Stimulated activated CD8-positive, alpha-beta memory T cell treated with anti-CD3 and anti-CD28 coated beads, Interleukin-4, amount 100 ng/mL, for 1 hour (primary cell): ENCODE measurements at places on chromosomes 16 and 17.
A peak's percentile ranks its signal among the peaks of the same experiment; 100 is the strongest.

DNA sequence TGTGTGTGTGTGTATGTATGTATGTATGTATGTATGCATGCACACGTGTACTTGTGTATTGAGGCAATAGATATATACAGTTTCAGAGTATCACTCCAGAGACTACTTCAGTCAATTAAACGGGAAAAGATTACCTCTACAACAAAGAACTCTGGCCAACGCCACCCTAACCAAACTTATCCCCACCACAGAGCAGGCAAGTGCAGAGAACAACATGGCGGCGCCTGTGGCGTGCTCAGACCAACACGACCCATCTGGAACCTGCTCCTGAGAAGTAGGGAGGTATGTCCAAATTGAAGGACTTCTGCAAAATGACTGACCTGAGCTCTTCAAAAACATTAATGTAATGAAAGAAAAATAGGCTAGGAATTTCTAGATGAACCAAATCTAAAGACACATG, 12.4 kb downstream of the USP22 start:
- DNase-seq: no peak

DNA sequence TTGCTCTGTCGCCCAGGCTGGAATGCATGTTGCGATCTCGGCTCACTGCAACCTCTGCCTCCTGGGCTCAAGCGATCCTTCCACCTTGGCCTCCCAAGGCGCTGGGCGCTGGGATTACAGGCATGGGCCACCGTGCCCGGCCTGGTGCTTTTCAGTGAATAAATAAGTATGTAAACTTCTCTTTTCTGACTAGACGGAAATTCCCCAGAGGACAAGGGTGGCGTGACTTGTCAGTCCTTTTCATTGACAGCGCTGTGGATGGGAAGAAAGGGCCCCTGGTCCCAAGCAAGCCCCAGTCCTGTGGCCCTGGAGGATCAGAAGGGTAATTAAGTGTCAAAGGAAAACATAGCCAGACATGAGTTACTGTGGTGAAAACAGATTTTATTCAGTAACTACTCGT, 9.6 kb upstream of the SPN start:
- DNase-seq: no peak

GRCh38 chr17:48769009-48769675, 40.6 kb upstream of the HOXB13 start:
- DNase-seq: no peak

DNA sequence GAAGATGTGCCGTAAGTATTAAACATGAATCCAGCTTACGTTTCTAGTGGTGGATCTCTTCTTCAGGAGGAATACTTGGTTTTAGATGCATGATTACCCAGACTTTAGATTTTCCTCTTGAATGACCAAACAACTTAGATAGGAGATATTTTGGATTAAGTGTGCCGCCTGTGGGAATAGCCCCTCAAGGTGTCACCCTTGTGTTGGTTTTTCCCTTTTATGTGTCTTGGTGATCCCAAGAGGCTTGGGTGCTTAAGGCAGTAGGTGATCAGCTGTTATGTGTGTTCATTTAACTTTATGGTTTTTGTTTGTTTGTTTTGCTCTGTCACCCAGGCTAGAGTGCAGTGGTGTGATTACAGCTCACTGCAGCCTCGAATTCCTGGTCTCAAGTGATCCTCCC, 115.1 kb downstream of the PPM1E start:
- no peak for DNase-seq

- DNase-seq: no peak
These were observed 75.5 kb downstream of the AATF start for GRCh38 chr17:37024181-37024637.

- no peak for DNase-seq
These were observed 16.0 kb upstream of the KCNJ16 start for GRCh38 chr17:70059071-70059470.

GRCh38 chr17:63497708-63498483, 21.0 kb downstream of the ACE start:
- no peak for DNase-seq

- no peak for DNase-seq
These were observed 13.3 kb upstream of the GAS7 start for GRCh38 chr17:10211666-10212065.

GRCh38 chr17:7839190-7839875, 5.3 kb downstream of the KDM6B start:
- DNase-seq: no peak

DNA sequence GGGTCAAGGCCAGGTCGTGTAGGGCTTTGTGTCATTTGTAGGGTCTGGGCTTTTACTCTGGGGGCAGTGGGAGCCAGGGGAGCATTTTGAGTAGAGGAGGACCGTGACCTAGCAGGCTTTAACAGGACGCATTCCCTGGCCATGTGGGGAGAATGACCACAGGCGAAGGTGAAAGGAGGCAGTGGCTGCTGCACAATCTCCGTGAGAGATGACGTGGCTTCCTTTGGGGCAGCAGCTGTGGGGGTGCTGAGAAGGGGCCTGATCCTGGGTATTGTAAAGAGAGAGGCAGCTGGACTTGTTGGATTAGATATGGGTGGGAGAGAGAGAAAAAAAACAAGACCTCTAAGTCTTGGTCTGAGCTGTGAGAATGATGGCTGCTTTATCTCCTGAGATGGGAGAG, 46.0 kb downstream of the KATNIP start:
- DNase-seq: no peak

- no peak for DNase-seq
These were observed 147.3 kb upstream of the KCNJ18 start for GRCh38 chr17:21545064-21545463.

GRCh38 chr17:58576679-58577367, 62.4 kb upstream of the MTMR4 start:
- DNase-seq: no peak

DNA sequence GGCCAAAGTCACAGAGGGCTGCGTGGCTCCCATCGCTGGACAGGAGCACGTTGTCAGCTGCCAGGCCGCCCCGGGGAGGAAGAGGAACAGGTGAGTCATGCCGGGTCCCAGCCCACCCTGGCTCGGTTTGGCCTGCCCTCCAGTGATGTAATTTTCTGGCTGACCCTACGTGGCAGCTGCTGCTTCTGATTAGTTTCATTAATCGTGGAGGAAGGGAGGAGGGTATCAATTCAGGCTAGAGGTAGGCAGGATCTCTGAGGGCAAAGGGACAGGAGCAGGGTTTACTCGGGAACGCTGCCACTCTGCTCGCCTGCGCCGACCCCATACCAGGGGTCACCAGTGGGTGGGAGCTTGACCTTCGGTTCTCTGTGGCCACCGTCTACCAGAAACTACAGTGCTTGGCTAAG, 11.7 kb upstream of the SPATA32 start:
- no peak for DNase-seq

DNA sequence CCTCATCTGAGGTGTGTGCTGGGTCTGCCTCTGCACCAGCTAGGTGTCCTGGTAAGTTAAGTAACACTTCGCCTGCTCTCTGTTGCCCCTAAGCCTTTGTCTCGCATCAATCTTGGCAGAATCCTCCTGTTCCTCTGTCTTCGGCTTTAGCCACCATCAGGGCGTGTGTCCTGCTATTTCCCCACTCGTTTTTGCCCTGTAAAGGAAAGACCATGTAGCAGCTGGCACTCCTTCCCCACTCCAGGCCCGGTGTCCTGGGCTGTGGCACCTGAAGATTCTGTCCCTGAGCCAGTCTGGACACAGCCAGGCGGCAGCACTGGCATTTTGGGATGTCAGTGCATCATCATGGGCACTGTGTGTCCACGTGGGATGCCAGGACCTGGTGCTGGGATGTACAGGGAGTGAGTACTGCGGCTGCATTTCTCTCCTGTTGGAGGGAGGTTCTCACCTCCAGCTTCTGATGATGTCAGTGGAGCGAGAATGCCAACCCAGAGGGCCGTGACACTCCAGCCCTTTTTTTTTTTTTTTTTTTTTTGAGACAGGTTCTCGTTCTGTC, 26.2 kb upstream of the FOXK2 start:
- DNase-seq: no peak

- no peak for DNase-seq
These were observed 34.3 kb downstream of the CPSF4L start for GRCh38 chr17:73227379-73227778.

GRCh38 chr17:10107316-10108165, 90.9 kb downstream of the GAS7 start:
- no peak for DNase-seq

GRCh38 chr17:33175562-33175961, 117.5 kb downstream of the ASIC2 start:
- no peak for DNase-seq

DNA sequence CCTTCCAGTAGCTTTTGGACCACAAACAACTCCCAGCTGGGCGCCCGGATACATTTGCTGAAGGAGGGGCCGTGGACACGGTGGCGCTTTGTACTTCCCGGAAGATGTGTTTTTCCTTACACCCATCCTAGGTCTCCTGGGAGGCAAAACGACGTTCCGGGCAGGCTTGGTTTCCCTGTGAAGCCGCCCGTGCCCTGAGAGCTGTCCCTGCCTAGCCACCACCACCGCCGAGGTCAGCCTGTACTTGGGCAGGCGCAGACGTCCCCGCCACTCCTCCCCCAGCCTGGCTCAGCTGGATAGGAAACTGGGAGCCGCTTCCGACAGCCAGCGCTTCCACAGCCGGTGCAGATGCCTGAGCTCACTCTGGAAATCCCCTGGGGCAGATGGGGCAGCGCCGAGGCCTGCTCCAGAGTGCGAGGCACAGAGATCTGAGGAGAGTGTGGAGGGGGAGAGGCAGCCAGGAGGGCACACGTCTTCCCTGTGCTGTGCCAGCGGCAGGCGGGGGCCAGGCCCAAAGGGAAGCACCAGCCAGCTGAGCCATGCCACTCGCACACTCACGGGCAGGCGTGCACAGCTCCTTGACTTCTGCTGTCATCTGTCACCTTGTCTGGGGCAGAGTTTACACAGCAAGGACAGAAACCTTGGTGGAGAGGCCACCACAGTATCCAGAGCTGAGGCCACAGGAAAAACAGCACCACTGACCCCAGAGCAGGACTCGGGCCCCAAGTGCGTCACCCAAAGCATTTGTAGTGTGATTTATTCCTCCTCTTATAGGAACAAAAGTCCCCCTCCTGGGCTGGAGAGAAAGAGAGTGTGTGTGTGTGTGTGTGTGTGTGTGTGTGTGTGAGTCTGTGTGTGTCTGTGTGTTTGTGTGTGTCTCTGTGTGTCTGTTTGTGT, 3.0 kb downstream of the RHBDF2 start:
- no peak for DNase-seq

- DNase-seq: no peak
These were observed 11.6 kb downstream of the ZFPM1 start for GRCh38 chr16:88464447-88465318.

GRCh38 chr16:51151435-51151960, 428 bp upstream of the SALL1 start:
- no peak for DNase-seq

GRCh38 chr17:807523-808294, 25.6 kb downstream of the MRM3 start:
- DNase-seq: no peak

- no peak for DNase-seq
These were observed 102.6 kb downstream of the ZNF778 start for GRCh38 chr16:89319886-89320781.

GRCh38 chr16:11205754-11206581, 50.0 kb downstream of the SOCS1 start:
- no peak for DNase-seq

DNA sequence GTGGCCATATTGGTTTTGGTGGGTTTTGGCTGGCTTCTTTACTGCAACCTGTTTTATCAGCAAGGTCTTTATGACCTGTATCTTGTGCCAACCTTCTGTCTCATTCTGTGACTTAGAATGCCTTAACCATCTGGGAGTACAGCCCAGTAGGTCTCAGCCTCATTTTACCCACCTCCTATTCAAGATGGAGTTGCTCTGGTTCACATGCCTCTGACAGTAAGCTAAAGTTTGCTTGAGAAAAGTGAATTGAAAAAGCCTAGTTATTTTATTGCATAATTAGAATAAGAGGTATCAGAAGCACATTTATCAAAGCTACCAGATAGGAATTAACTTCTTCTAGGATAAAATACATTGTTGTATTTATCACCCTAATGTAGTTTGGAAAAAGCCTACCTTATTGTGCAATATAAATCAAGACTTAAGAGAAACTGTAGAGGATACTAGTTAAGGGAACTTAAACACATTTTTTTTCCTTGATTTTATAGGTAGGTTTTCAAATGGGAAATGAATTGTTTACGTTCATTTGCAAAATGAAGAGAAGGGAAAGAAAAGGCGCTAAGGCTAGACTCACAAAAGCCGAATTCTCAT, 202.3 kb upstream of the KCNJ16 start:
- no peak for DNase-seq

DNA sequence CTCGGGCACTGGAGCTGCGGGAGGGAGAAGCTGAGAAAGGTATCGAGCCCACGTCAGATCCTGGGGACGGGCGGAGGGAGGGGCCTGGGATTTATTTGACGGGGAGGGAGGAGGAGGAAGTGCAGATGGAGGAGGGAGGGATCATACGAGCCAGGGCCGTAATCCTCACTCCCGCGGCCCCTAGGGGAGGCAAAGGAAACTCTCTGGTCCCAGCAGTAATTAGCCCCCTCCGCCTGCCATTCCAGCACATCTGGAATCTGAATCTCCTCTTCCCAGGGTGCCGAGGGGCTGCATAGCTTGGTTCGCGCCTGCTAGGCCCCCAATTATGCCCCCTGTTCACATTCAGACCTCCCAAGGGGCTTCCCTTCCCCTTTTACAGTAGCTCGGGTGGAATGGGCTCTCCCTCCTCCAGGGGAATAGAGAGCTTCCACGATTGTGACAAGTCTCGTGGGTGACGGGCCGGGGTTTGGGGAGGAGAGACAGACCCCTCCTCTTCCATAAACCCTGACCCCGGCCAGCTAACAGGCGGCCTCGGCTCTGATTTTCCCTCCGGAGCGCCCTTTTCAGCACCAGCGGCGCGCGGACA, at the start of gene SEZ6L2:
SEZ6L2 (minus strand) TSS at position 35 of the 586 bp plus-strand sequence. CDS start 531 bp downstream, outside the sequence.
- DNase-seq: peak; percentile 58

DNA sequence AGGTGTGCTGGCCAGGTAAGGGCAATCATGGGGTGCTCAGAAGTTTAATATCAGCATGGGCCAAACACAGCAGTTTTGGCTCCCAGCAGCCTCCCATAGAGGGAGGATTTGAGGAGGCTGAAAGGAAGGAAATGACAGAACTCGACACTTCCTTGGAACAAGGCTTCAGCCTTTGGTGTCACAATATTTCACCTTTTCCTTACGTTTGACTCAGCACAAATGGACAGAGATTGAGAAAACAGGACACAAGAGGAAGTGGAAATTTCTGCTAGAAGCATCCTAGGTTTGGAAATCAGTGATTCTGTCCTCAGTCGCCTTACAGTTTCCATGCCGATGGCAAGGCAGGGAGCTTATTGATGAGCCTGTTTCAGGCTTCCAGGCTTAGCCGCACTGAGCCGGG, 181.4 kb downstream of the MAF start:
- no peak for DNase-seq

GRCh38 chr17:5895276-5895675, 174.9 kb upstream of the WSCD1 start:
- no peak for DNase-seq

DNA sequence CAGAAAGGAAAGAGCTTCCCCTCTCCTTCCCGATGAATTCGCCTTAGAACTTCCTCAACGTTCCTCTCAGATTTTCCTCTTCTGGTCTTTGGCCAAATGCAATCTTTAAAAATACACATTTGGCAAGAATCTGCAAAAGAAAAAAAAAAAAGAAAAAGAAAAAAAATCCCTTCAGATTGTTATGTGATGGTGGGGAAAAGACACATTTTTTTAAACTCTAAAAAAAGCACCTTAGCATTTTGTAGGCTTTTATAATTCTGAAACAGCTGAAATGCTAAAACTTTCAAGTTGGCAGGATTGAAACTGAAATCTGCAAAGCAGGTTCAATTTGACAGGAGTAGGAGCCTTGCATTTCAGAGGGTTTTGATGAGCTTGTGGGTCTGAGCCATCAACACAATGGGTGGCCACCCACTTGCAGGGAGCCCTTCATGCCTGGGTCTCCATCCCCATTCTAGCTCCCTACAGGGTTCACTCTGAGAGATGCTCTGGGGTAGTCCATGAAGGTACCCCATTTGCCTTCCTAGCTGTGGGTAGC, 33.1 kb downstream of the CACNG3 start:
- no peak for DNase-seq
